Right cardiac atrium (tissue), 5 donors: ENCODE measurements at places on chromosomes 5 and 9.
A peak's percentile ranks its signal among the peaks of the same experiment; 100 is the strongest.

GRCh38 chr5:138900281-138900965 is 25.3 kb upstream of the LRRTM2 start:
- no peak for DNase-seq

DNA sequence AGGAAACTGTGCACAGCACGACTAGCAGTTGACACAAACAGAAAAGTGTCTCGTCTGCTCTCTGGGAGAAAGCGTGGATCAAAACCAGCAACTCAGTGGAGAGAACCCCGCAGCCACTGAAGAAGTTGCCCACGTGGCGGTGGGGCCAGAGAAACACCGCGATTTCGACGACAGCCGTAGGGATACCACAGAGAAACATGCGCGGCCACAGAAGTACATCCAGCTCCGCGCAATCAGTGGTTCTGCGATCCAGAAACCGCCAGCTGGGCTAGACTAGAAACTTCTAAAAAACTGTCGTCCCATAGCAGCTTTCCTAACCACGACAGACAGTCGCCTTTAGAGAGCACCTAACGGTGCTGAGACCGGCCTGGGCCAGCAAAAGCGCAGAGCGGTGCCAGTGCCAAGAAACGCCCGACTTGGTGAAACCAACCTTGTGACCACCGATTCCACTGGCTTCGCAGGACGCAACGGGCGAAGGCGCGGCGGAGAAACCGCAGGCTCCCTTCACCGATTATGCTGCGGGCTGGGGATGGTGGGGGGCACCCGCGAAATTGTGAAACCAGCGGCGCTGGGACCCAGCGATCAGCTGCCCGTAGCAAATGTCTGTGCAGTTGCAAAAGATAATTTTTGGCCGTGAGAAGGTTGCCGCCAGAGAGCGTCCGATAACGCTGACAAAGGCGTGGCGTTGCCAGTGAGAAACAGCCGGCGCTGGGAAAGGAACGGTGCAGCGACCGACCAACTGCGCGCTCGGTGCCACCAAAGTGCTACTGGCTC is 2.7 kb upstream of the ANXA2R start:
- peak; percentile 79 for DNase-seq

- DNase-seq, result no peak
Observed at GRCh38 chr5:147699496-147700088, 82.9 kb downstream of the JAKMIP2 start.

DNA sequence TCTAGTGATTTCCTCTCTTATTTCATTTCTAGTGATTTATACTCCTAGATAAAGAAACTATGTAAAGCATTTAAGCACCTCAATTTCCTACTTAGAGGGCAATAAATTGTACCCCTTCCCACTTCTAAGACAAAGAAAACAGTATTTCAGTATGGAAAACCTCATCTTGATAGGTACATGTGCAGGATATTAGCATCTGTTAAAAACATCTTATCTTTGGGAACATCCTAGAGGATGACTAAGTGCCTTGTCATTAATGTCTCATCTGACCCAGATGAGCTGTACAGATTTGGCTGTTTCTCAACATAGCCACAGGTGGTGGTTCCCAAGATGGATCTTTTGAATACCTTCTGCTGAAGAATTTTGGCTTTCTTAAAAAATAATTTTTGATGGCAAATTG is 5.7 kb downstream of the MEGF10 start:
- DNase-seq, result no peak

- no peak for DNase-seq
Observed at GRCh38 chr5:24747327-24747726, 102.5 kb upstream of the CDH10 start.

- DNase-seq, result no peak
Observed at GRCh38 chr5:84344788-84345187, 39.9 kb downstream of the EDIL3 start.

DNA sequence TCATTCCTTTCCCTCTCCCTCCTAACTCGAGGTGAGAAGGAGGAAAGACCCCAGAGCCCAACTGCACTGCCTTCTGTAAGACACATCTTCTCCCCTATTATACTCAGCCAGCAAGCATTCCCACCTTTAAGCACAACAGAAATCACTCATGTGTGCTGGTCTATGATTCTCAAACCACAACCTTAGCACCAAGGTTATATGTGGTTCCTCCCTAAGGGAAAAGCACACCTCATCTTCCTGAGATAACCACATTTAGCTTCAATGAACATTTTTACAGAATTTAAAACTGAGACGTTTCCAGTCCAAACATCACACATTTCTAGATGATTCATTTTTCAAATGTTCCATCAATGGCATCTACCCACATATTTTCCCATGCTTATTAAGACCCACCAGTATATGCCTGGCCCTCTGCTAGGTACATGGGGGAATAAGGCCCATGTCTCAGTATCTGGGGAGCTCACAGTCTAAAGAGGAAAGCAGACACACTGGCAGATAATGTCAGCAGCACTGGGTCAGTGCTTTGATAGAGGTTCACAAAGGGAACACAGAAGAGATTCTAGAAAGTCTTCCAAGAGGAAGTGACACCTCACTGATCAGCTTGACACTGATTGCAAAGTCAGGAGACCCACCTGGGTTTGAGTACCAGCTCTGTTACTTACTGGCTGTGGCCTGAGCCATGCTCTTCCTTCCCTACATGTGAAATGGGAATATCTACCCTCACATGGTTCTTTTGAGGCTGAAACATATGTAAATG is 245.4 kb downstream of the DENND1A start:
- no peak for DNase-seq

DNA sequence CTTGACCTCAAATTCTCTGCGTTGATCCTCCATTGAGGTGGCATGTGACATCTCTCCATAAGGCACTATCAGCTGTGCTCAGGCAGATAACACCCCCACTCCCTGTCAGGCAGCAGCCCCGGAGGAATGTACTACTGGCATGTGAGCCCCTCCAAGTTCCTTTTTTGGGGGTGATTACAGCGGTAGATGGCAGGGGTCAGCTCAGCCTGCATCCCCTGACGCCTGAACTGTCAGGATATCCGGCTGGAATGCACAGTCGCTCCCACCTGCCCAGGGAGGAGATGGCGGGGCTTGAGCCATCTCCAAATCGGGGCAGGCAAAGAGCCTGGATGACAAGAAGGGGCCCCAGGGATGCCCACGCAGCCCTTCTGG is 40.8 kb downstream of the FAM78A start:
- peak; percentile 54 for DNase-seq

DNA sequence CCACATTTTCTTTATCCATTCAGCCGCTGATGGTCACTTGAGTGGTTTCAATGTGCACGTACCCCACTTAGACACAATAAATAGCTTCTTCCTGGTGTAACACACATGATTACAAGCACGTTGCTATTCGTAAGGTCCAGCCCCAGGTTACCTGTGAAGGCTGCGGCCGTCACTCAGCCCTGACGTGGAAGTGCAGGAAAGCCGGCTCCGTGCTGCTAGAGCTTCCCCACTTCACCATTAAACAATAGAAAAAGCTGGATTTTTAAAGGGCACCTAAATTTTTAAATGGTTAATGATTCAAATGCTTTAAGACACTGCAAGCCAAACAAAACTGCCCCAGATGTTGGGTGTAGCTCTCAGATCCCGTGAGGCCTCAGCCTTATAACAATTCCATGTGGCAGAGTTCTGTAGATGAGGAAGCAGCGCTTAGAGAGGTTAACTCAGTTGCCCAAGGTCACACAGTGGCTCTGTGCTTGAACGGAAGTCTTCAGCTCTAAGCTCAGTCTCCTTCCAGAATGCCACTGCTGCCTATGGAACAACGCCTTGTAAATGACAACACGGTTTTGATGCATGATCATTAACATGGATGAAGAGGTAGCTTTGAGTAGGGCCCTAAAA is 125.7 kb downstream of the COL23A1 start:
- no peak for DNase-seq

DNA sequence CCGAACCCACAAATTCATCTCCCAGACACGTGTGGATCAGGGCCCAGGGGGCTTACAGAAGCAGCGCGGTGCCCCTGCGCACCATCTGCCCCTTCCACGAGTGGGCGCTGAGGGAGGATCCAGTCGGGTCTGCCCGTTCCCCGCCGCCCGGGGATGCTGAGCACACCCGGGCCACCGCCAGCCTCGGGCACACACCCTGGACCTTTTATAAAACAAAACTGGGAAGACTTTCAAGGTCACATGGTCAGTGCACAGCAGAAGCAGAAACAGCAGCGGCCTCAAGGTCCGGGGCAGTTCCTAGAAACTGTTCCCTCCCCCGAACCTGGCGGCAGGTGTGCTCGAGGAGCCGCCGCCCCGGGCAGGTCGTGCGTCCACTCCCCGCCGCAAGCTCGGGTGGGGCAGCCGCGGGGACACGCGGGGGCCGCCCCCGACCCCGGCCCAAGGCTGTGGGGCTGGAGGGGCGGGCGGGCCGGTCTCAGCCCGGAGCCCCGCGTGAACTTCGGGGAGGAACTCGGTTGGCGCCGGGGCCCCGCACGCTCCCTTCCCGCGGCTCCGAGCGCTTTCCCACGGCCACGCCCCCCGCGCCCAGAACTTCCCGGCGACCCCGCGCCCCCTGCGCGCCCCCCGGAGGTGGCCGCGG is 633 bp upstream of the PPP1R26 start:
- DNase-seq, result peak; percentile 40

GRCh38 chr5:120388016-120388781 is 75.9 kb upstream of the PRR16 start:
- no peak for DNase-seq

DNA sequence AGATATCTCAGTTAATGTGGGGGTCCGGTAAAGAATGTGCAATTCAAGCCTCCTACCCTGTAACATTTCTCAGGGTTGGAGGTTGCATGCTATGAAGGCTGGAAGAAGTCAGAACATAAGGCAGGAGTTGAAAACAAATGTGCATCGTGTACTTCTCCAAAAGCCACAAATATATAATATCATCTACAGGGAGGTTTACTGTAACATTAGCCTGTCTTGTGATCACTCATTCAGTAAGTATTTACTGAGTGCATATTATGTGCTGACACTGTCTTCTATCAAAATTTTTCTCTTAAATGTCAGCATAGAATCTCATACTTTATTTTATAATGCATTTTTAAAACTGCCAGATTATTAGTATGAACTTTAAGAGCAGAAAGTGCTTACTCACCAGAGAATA is 105.6 kb upstream of the ZNF366 start:
- no peak for DNase-seq

DNA sequence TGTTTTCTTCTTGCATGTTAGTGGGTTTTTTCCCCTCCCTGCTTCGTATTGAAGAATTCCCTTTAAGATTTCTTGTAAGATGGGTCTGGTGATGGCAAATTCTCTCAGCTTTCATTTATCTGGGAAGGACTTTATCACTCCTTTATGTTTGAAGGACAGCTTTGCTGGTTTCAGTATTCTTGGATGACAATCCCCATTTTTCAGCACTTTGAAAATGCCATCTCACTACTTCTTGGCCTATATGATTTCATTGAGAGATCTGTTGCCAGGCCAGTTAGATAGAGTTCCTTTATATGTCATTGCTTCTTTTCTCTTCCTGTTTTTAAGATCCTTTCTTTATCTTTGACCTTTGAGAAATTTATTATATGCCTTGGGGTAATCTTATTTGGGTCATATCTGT is 106.3 kb downstream of the KDM4C start:
- no peak for DNase-seq

DNA sequence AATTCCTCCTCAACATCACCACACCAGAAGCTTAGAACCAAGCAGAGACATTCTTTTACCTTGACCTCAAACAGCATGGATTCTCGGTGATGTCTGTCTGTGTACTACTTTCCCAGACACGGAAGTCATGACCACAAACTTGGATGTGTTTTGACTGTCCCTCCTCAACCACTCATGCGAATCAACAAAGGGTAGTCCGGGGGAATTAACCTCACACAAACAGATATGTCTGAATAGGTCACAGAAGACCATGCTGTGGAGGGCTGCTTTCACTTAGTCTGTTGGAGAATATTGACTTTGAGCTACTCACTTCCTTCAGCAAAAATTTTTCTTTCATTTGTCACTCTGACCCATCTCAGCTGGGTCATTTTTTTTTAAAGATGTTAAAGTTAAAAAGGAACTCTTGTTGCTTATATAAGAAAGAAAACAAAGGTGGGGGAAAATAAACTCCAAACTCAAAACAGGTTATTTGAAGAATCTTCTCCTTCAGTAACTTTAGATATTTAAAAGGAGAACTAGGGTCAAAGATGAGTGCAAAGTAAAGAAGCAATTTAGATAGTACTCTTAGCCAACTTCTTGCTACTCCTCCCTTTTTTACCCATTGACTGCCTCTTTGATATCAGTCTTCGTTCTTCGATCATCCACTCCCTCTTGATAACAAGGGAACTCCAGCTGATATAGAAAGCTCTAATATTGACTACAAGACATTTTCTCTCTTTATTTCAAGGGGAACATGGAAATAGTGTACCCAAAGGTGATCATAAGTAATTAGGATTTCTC is 343.4 kb upstream of the CDH6 start:
- no peak for DNase-seq

DNA sequence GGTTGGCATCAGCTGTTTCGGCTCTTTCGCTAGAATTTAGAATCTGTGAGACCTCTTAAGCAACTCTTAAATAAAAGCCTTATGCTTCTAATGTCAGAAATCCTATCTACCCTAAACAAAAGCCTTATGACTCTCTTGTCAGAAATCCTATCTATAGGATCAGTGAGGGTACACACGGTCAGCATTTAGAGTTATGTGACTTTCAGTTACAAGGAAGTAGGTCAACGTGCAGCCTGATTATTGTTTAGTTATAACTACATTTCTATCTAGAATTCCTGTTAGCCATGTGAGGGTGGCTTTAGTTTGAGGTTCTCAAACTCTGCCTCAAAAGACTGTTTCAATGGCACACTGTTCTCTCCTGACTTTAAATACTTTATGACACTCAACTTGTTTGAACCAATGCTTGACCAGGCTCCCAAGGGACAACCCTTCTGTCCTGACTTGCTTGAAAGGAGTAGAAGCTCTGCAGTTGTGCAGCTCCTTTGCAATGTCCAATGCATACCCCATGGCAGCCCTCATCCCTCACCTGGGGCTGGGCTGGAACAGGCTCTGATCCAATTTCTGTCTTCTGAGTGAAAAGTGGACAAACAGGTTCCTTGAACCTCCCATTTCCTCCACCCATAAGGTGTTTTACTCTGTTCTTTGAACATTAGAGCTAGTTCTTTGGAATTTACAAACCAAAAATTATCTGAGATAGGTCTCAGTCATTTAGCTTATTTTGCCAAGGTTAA is 251.6 kb upstream of the PIK3R1 start:
- DNase-seq, result no peak

DNA sequence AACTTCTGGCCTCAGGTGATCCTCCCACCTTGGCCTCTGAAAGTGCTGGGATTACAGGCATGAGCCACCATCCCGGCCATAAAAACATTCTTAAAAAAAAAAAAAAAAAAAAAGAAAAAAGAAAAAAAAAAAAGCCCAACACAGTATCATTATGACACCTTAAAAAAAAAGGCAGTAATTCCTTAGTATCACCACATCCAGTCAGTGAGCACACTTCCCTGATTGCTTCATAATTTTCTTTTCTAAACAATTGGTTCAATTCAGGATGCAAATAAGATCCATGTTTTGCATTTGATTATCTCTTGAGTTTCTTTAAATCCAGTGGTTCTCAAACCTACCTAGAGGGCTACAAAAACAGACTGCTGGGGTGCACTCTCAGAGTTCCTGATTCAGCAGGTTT is 182.5 kb downstream of the CDK5RAP2 start:
- no peak for DNase-seq

DNA sequence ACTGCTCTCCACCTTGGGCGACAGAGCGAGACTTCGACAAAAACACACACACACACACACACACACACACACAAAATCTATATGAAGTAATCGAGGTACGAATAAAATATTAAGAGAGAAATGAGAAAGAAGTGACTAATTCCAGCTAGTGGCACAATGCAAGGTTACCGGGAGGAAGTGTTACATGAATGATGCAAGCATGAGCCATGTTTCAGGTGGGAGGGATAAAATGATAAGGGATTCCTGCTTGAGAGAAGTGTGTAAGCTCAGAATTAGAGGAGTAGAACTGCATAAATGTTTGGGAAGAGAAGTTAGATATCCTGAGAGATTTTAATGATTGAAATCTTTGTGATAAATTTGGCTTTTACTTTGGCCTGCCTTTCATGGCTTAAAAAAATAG is 18.8 kb downstream of the HAPLN1 start:
- DNase-seq, result no peak
